Activated CD4-positive, alpha-beta T cell treated with anti-CD3 and anti-CD28 coated beads, Interleukin-10, Interleukin-2, amounts not matched to agents 100 ng/mL and 50 ng/mL, durations not matched to agents 16 hours and 8 hours (primary cell): ENCODE measurements at places on chromosomes 11 and 22.

- DNase-seq, result no peak
Observed at GRCh38 chr11:69930081-69931059, 111.2 kb upstream of the FGF3 start.

DNA sequence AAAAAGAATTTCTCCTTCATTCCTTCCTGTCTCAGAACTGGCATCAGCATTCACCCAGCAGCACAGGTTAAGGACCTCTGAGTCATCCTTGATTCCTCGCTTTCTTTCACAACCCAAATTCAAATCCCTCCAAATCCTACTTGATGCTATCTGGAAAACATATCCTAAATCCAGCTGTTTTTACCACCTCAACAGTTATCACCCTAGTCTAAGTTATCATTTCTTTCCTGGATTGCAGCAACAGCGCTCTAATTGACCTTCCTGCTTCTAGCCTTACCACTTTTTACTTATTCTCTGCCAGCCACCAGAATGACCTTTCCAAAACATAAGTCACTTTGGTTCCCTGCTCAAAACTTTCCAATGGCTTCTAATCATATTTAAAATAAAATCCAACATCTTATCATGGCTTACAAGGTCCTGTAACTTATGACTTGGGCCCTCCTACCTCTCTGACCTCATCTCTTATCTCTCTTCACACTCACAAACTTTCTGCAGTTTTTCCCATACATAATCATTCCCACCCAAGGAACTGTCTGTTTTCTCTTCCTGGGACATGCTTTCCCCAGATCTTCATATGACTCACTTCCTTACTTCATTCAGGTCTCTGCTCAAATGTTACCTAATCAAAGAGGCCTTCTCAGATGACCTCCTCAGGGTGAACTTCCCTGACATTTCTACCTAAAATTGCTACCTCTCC lies 119.4 kb downstream of the TTC28 start:
- no peak for DNase-seq

GRCh38 chr22:19815093-19815822 lies 39.4 kb downstream of the GNB1L start:
- DNase-seq, result no peak

DNA sequence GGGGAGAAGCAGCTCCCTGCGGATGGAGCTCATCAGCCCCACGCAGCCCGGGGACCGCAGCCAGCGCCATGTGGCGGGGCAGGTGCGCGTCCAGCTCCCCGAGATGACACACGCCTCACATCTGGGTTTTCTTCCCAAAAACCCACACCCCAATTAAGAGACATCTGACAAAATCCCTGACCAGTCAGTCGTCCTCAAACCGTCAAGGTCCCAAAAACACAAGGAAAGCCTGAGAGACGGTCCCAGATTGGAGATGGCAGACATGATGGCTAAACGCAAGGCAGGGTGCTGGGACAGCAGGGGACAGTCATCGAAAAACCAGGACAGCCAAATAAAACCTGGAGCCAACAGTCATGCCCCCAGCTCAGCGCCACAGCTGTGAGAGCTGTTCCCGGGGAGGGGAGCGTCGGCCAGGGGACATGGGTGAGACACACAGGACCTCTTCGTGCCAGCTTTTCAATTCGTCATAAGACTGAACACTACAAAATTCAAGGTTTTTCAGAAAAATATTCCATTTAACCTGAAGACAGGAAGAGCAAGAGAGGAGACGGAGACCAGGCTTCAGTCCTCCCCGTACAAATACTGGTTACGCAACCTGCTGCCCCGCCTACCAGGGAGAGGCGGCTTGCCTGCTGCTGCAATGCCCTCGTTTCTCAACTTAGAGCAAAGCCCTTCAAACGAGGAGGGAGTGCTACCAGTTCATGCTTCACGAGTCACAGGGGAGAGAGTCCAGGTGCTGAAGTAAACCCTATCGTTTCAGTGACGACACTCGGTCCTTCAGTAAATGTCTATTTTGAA lies 10.5 kb downstream of the TOLLIP start:
- no peak for DNase-seq

GRCh38 chr11:61345170-61345610 lies 12.2 kb downstream of the TKFC start:
- no peak for DNase-seq

GRCh38 chr11:1457856-1458255 lies 28.7 kb downstream of the MOB2 start:
- no peak for DNase-seq

- no peak for DNase-seq
Observed at GRCh38 chr11:78927511-78927910, 352.8 kb upstream of the NARS2 start.

GRCh38 chr11:124384399-124384798 lies at the start of gene OR8B2:
OR8B2 (minus strand) TSS chr11:124384499; CDS start chr11:124383343, 1,156 bp downstream.
- no peak for DNase-seq

GRCh38 chr11:73439002-73439843 lies 63.0 kb downstream of the RELT start:
- no peak for DNase-seq

- peak; percentile 43 for DNase-seq
Observed at GRCh38 chr11:20037396-20038153, 122.7 kb downstream of the DBX1 start.

- DNase-seq, result no peak
Observed at GRCh38 chr22:36009085-36009484, 19.5 kb downstream of the RBFOX2 start.

DNA sequence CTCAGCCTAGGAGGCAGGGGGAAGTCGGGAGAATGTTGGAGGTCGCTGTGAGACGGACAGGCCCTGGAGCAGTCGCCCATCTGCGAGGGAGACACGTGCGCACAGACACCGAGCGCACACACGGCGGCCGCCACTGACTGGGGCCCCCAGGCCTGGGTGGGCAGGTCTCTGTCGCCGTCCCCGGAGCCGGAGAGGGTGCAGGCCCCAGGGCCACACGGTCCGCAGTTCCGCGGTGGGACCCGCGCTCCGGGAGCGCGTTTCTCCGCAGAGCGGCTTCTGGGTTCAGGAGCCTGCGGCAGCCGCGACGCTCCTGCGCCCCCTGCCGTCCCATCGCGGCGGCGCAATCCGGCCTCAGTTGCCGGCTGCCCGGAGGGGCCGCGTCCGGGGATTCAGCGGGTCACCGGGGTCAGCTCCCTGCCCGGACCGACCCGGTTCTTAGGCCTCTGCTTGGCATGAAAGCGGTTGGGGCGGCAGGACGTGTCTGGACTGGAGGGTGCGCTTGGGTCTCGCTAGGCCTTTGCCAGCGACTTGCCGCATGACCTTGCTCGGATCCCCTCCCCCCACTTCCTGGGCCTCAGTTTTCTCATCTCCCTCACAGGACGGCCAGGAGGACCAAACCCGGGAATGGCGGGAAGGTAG lies 31.2 kb downstream of the PDE2A start:
- peak; percentile 67 for DNase-seq

DNA sequence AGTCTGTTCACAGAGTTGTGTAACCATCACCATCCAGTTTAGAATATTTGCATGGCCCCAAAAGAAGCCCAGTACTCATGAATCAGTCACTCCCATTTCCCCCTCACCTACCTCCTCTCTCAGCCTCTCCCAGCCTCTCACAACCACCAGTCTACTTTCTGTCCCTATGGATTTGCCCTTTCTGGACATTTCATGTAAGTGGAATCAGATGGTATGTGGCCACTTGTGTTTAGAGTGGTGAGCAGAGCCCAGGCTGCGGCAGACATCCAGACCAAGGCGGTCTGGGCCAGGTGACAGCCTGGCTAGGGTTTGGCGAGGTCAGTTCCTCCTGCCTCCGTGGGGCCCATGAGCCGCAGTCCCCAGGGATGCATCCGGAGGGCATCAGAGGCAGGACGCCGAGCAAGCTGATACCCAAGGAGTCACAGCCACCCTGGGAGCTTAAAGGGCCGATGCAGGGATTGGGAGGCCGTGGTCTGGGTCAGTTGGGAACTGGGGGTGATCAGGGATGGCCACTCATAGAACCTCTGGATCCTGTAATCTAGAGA lies 53.3 kb upstream of the CLDN5 start:
- DNase-seq, result no peak

- no peak for DNase-seq
Observed at GRCh38 chr11:15993345-15993744, 363.0 kb downstream of the SOX6 start.

DNA sequence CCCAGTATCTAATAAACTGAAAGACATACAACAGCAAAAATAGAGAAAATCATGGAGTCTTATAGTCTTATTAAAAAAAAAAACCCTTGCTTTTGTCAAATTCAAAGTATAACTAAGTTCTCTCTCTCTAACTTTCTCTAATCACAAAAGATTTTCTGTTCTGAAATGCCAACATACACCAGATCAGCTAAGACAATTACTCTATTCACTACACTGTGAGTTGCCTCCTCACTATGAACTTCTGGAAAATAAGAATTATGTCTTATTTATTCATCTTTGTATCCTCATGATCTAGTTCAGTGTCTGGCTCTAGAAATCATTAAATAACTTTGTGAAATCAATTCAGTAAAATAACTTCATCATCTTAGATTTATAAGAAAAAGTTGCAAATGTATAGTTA lies 12.7 kb downstream of the FAM76B start:
- DNase-seq, result no peak

DNA sequence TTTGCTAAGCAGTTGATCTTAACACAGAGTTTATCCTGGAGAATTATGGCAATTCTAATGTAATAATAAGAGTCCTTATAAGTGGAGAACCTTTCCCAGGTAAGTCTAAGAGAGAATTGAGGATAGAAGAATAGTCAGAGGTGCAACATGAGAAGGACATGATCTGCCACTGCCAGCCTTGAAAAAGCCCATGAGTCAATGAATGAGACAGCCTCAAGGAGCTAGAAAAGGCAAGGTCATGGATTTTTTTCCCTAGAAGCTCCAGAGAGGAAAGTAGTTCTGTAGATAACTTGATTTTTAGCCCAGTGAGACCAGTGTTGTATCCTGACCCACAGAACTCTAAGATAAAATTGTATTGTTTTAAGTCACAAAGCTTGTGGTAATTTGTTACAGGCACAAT lies 16.9 kb downstream of the MS4A6A start:
- DNase-seq, result no peak

- no peak for DNase-seq
Observed at GRCh38 chr11:7520981-7521487, 7.2 kb downstream of the PPFIBP2 start.

DNA sequence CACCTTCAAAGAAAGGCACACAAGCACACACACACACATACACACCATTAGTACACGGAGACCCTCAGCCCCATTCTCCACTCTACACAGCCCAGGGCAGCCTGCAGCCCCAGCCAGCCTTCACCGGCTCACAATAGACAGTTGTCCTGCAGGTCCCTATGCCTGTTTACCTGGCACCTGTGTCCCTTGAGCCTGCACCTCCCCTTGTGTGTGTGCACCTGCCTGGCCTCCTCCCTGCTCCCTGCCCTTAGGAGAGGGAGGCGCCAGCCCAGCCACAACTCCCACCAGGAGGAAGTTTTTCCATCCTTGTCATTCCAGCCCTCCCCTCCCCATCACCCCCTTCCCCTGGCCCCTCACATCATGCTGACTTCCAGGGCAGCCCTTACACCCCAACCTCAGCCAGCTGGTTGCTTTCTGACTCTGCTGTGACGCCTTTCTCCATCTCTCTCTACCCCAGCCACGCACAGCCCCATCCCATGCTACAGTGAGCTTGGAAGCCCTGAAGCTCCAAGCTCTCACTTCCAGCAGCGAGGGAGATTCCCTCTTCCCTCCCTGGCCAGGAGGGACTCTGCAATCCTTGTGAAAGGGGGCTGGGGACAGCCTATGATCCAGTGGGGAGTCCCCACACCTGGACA lies 4.4 kb downstream of the AHNAK start:
- peak; percentile 49 for DNase-seq

GRCh38 chr22:17213976-17214375 lies 5.3 kb downstream of the ADA2 start:
- DNase-seq, result peak; percentile 25

- no peak for DNase-seq
Observed at GRCh38 chr11:69911310-69912160, 92.3 kb upstream of the FGF3 start.

DNA sequence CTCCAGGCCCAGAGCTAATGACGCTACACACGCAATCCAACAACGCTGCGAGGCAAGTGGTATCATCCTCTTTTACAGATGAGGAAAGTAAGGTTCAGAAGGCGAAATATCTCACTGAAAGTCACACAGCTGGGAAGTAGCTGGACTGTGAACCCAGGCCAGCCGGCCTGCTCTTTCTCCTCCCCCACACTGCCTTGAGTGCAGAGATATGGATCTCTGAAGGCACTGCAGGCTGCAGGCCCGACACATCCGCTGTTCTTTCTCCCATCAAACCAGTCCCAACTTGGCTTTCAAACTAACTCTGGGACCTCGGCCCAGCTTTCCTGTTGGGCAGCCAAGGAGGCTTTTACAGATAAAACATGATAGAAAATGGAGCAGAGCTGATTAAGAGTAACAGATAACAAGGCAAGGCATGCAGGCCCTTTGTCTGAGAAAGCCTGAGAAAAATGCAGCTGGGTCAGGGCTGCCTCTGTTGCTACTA lies 64.0 kb upstream of the PTPRJ start:
- DNase-seq, result no peak

DNA sequence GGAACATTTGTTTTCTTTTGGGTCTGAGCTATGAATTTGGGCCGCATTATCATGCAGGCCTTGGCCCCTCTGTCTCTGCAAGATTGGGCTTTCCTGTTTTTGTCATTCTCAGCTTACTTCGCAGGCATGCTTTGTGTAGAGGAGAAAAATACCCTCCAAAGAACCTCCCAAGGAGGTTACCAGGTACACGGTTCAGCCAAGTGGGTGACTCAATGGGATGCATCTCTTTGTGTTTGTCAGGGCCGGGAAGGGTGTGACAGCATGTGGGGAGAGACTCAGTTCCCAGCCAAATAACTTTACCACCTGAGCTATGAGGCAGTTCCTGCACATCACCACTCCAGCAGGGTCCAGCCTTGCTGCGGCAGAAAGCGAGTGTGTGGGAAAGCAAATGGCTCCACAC lies 47.8 kb upstream of the CLDN5 start:
- DNase-seq, result no peak

DNA sequence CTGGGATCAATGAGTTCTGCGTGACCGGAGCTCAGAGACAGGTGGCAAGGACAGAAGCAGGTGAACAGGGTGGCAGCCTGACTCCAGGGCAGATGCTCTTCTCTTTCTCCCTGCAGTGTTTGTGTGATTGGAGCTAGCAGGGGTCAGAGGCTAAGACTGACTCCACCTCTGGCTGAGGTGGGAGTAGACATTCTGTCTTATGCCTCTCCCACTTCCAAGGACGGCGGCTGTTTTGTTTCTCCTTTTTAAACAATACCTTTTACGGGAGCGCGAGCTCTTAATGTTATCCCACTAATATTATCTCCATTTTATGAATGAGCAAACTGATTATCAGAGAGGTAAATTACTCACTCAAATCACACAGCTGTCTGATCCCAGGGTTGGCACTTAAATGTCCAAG lies 323.7 kb downstream of the MIAT start:
- DNase-seq, result no peak

GRCh38 chr22:50633086-50633485 lies 5.1 kb upstream of the ARSA start:
- DNase-seq, result no peak
